ENCODE measurements at places on chromosomes 16 and 17.

DNA sequence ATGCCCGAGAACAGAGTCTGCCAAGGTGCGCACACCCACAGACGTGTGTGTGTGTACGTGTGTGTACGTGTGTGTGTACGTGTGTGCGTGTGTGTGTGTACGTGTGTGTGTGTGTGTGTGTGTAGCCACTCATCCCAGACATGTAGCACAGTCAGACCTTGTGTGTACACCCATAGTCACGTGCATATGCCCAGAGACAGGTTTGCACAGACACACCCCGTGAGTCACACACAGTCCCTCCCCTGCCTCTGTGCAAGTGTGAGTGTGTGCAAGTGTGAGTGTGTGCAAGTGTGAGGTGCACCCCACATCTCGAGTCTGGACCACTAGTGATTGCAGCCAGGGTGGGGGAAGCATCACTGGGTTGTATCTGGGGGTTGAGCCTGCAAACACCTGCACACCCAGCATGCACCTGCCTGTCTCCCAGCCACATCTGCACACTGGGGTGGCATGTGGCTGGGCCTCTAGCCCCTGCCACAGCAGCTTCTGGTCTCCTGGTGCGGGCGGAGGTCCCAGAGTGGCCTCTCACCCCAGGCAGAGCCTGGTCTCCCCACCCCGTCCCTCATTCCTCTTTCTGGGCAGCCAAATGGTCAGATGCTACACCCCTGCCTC, 23.6 kb downstream of the BAHCC1 start:
- no peak for DNase-seq

GRCh38 chr17:47423406-47424295, 99.9 kb downstream of the EFCAB13 start:
- peak; percentile 1 for DNase-seq

DNA sequence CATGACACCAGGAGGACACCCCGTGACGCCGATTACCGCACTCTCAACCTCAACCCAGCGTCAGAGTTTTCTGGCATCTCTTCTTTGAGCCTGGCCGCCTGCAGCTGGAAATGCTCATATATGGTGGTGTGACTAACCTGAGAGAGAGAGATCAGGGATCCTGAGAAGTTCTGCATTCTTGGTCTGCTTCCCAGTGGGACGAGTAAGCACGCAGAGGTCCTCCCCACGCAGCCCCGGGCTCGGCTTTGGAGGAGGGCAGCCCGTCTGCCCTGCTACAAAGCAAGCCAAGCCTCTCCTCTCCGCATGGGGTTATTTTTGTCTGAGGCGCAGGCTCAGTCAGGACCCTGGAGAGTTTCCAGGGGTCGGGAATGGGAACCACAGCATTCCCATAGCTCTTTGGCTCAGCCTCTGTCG, 16.5 kb downstream of the CRISPLD2 start:
- no peak for DNase-seq

DNA sequence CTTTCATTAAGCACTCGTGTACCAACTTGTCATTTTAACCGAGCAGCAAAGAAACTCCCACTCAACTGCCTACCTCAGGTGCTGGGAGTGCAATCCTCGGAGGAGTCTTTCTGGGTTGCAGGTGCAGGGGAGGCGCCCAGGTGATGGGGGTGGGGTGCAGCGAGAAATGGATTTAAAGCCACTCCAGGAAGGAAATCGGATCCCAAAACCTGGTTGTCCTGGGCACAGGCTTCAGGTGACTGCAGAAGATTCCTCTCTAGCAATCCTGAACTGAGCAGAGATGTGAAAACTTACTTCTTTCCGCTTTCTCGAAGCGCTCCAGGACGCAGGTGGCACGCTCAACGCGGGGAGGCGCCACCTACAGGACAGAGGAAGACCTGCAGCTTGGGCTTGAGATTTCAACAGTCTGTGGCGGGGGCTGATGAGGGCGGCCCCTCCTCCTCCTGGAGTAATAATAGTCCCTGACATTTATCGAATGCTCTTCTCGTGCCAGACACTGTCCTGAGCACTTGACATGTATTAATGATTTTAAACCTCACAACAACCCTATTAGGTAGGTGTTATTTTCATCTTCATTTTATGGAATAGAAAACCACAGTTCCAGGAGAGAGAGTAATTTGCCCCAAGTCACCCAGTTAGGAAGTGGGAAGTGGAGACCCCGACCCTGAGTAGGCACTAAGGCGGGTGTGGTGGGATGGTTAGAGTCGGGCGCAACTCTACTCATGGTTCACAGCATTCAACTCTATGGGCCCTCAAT, 27.2 kb upstream of the SKAP1 start:
- peak; percentile 70 for DNase-seq

- DNase-seq, result no peak
Observed at GRCh38 chr17:11503308-11504035, 94.8 kb upstream of the DNAH9 start.

GRCh38 chr17:49971848-49972485, 3.0 kb downstream of the DLX4 start:
- peak; percentile 9 for DNase-seq

DNA sequence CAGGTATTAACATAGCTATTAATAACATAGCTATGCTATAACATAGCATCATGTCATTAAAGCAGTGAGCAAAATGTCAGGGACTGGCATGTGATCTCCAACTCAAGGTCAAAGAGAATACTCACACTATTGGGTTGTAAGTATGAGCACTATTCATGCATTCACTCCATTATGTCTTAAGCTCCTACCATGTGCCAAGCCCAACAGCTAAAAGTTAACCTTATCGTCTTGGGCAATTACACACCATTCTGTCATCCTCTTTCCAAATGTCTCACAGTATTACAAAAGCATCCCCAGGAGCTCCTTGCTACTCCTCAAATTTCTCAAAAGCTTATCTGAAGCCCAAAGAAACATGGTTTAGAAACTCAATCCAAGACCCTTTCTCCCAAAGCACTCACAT, 22.0 kb upstream of the NOG start:
- no peak for DNase-seq
